Fibroblast of skin of right quadriceps (primary cell): ENCODE measurements at places on chromosomes 5 and 9.

DNA sequence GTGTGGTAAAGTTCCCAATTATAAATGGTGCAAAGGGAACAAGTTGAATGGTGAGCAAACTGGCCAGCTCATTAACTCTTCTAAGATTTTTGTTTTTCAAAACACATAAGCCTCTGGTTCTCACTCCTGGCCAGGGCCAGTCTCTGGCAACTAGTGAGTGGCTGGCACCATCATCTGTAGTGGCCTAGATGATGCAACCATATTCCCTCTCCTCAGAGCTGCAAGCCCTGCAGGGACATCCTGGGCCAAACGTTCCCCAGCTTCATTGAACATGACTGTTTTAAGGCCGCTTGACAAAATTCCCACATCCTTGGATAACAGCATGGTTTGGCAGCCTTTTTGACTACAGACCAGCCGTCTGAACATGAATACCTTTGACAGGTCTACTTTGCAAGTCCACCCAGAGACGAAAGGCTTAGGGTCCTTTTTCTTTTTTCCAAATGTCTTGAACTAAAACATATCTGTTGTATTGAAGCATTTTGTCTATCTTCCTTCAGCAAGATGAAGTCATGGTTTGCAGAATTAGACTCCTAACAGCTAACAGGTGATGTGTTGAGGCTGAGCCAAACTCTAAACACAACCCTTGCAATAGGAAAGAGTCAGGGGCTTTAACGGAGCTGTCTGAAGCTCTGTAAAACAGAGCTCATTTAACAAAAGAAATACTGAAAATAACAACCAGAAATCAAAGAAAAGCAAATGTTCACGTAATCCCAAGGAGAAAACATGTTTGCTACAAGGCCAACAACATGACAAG is 23.8 kb downstream of the MACROH2A1 start:
- DNase-seq = no peak

- DNase-seq = no peak
Measured at GRCh38 chr5:135508496-135509005, 27.2 kb downstream of the NEUROG1 start.

- no peak for DNase-seq
Measured at GRCh38 chr5:128156521-128156920, 73.0 kb downstream of the SLC12A2 start.

DNA sequence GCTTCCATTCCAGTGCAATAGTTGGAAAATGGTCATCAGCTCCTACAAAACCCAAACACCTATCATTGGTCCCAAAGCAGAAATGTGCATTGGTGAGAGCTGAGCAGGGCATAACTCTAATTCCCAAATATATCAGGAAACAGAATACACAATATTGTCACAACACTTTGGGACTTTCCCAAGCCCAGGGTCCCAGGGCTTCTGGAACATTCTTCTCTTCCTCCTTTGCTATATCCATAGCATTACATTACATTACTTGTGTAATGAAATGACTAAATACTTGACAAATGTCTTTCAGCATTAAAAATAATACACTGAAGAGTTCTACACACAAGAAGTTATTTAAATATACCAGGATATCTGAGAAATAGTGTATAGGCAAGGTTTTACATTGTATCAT is 45.6 kb downstream of the LIX1 start:
- DNase-seq = no peak

GRCh38 chr5:35202319-35203111 is 27.8 kb downstream of the PRLR start:
- peak; percentile 41 for DNase-seq

GRCh38 chr9:119282476-119283077 is 86.7 kb downstream of the BRINP1 start:
- DNase-seq = no peak

- DNase-seq = no peak
Measured at GRCh38 chr9:5408596-5408995, 29.1 kb downstream of the PLGRKT start.

DNA sequence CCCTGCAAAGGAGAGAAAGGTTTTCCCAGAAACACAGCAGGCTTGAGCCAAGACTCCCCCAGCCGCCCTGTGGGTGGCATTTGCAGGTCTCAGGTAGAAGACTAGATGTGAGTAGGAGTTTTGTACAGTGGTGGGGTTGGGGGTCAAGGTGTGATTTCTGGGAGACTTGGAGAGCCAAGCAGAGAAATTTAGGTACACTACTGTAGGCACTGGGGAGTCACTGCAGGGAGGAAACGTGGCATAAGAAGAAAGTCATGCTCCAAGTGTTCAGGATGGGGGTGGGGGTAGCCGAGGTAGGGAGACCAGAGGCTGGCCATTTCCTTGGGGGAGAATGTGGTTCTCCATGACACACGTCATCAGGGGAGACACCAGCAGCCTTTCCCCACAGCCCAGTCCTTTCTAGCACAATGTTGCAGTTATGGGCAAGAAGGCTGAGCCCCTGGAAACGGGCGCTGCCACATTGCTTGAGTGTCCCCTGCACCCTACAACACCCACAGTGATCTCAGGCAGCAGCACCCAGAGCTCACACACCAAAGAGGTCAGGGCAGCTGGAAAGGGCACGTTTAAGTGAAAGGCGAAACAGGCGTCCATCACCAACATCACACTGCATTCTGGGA is 210.5 kb downstream of the FSTL4 start:
- DNase-seq = no peak

DNA sequence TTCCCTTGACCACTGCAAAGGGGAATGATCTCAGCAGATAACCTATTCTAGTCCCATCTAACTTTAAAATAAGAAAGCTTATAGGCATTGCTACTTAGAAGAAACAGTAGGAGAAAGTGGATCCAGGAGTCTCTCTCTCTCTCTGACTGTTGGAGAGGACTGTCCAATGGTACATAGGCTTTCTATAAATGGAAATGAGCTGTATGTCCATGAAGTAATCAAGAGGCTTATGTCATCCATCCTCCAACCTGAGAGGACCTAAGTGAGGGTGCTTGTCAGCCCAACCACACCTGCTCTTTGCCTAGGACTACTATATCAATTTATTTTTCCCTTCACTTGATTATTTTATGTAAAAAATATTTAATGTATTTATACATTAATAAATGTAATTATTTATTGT is 172.3 kb downstream of the PAPPA start:
- no peak for DNase-seq

- no peak for DNase-seq
Measured at GRCh38 chr9:109475526-109475925, 22.6 kb downstream of the PTPN3 start.

GRCh38 chr5:144281784-144282183 is 111.1 kb downstream of the KCTD16 start:
- no peak for DNase-seq

- peak; percentile 52 for DNase-seq
Measured at GRCh38 chr5:125551246-125551645, 804.8 kb upstream of the ZNF608 start.

DNA sequence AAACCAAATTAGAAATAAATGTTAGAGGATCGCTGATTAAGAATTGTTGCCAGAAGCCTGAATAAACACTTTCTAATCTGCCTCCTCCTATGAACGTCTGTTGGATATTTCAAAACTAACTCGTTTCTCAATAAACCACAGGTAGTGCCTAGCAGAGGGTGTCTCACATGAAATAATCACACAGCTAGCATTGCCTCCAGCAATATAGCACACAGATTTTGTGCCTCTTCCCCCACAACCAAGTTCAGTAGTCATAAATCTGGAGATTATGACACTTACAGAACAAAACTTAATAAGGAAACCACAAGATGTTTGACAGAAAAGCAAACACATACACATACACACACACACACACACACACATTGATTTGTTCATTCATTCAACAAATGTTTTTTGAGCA is 173.2 kb upstream of the CDH10 start:
- no peak for DNase-seq

- no peak for DNase-seq
Measured at GRCh38 chr9:33795819-33796218, 458 bp downstream of the PRSS3 start.

DNA sequence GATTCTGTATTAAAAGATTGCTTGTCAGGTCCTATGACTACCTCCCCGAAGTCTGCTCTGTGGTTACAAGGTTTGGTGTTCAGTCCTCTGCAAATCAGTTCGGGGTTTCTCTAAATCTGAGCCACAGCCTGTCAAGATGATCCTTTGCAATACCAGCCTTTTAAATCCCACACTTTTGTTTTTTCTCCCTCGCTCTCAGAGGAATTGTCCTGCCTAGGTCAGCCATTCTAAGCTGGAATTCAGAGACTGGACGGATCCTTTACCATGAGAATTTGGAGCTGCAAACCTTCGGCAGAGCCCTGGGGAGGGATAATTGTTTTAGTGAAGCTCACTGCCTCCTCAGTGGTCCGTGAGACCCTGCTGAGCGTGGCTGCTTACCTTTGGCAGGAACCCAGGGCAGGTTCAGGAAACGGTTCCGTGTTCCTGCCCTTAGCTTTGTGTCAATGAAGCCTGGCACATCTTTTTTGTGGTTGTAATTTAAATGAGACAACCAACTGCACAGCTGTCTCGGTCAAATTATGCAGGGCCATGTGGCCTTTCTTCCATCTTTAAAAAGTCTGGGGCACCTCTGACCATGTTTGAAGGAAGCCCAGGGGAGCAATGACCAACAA is 47.2 kb downstream of the EBF1 start:
- peak; percentile 61 for DNase-seq
